ENCODE measurements at places on chromosomes 7 and 10.

GRCh38 chr7:131107337-131108211 is 220.1 kb upstream of the MKLN1 start:
- DNase-seq: no peak

GRCh38 chr7:41107330-41107937 is 595.5 kb downstream of the INHBA start:
- no peak for DNase-seq

DNA sequence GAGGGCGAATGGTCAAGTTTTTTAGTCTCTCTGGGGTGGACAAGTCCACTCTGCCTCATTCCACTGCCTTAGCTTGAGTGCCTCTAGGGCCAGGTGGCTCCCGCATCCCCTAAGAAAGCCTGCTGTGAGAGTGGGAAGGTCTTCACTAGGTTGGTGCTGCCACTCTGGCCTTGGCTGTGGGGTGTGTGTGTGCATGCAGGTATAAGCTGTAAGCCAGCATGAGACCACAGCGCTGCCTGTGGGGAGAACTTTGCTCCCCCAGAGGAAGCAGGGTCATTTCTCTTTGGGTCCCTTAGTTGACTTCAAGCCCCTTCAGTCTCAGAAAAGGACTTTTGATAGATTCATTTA is 25.5 kb upstream of the PCBD1 start:
- no peak for DNase-seq

DNA sequence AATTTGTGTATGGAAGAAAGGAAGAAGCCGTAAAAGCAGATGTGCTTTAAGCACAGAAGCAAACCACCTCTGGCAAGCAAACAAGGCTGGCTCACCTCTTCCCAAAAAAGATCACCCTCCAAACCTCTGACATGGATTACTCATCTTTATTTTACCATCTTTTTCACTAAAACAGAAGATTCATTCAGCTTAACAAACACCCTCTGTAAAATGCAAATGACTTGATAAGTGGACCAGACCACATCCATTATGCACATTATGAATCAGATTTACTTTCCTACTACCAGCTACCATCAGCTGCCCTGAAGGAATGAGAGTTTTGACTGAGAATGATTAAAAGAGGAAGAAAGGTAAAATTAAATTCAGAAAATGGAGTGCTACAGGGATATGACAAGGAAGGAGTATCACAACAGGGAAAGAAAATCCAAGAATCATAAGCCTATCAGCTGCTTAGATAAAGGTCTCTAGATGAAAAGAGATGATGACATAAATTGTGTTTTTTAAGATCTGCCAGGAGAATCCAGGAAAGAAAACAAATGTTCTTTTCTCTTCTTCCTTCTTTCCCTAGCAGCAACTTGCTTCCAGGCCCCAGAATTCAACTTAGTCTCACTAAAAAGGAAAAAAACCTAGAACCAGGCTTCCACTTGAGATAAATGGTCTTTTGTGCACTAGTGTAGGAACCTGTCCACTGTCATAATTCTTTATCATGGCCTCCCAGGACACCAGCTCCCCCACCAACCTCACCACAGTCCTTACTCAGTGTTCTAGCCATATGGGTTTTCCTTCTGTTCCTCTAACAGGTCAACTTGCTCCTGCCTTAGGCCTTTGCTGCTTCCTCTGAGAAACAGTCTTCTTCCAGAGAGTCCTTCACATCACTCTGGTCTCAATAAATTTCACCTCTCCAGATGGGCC is 47.4 kb downstream of the JAZF1 start:
- DNase-seq: no peak

- no peak for DNase-seq
Observed at GRCh38 chr10:100128951-100129350, 47.3 kb upstream of the CPN1 start.

DNA sequence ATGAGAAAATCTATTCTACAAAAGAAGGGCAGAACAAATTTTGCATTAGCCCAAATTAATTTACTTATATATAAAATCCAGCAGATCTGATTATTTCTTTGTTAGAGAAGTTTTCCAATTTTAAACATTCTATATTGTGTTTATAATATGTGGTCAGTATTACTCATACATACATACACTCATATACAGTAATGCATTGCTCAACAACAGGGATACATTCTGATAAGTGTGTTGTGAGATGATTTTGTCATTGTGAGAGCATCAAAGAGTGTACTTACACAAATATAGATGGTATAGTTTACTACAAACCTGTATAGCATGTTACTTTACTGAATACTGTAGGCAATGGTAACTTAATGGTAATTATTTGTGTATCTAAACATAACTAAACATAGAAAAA is 239.6 kb upstream of the ETV1 start:
- DNase-seq: no peak
